ENCODE measurements at places on chromosomes 4 and X.

DNA sequence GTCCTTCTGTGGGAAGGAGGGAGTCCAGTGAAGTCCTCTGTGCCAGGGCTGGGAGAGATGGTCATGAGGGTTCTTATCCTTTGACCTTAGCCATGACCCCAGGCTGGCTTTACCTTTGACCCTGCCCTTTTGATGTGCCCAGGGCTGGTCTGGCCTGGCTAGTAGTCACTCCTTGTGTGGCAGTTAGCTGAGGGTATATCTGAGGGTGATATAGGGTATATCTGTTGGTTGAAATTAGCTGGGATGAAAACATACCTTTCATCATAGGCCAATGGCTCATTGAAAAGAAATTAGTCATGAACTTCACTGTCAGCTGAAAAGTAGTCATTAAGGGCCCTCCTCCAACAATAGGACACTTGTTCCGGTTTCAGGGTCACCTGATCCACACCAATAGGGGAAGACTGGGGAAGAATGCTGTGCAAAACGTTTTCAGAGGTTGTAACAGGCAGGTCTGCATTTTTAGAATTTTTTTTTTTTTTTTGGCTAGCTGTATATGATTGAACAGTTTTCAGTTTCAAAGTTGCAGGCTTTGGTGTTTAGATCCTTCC, 74.6 kb upstream of the STOX2 start:
- DNase-seq = no peak

DNA sequence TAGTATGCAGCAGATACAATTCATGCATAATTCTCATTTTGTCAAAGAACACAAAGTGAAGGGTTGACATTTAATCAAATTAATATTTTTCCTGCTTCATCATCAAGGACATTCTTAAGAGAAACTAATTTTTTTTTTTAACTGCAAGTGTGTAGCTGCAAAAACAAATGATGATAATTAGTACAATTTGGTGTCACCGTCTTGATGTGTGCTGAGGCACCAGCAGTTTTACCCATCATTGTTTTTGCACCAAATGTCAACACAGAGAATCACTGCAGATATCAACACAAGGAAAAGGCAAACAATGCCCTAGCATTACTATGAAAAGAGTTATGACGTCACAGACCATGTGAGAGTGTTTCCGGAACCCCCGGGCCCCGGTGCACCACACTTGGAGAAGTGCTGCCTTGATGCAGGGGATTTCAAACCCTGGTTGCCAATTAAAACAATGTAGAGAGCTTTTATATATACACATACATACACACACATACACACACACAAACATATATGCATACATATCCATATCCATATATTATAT, 55.9 kb downstream of the AGA start:
- no peak for DNase-seq

- no peak for DNase-seq
Observed at GRCh38 chr4:147620315-147620714, 3.1 kb downstream of the TMEM184C start.

DNA sequence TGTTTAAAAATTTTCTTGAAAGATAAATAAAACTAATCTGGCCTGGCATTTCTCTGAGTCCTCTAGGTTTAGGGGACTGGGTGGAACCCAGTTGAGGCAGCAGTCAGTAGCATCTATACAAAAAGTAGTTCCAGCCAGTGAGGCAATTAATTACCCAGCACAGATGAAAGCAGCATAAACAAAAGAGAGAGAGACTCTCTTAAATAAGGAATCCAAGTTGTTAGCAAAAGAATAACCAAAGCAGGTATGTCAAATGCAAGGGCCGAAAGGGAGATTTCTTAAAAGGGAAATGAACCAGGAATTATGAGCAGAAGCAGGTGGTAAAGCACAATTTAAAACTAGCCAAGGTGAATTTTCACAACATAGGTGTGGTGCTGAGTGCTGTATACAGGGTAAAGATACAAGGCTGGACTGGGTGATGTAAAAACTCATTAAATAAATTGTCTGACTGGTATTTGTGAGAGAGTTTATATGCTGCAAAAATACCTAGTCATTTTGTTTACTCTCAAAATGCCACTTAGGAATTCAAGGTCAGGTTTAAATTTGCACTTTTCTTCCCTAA, 94.6 kb upstream of the GALNT7 start:
- no peak for DNase-seq

GRCh38 chr4:181807771-181808170, 435.4 kb upstream of the TENM3 start:
- no peak for DNase-seq

DNA sequence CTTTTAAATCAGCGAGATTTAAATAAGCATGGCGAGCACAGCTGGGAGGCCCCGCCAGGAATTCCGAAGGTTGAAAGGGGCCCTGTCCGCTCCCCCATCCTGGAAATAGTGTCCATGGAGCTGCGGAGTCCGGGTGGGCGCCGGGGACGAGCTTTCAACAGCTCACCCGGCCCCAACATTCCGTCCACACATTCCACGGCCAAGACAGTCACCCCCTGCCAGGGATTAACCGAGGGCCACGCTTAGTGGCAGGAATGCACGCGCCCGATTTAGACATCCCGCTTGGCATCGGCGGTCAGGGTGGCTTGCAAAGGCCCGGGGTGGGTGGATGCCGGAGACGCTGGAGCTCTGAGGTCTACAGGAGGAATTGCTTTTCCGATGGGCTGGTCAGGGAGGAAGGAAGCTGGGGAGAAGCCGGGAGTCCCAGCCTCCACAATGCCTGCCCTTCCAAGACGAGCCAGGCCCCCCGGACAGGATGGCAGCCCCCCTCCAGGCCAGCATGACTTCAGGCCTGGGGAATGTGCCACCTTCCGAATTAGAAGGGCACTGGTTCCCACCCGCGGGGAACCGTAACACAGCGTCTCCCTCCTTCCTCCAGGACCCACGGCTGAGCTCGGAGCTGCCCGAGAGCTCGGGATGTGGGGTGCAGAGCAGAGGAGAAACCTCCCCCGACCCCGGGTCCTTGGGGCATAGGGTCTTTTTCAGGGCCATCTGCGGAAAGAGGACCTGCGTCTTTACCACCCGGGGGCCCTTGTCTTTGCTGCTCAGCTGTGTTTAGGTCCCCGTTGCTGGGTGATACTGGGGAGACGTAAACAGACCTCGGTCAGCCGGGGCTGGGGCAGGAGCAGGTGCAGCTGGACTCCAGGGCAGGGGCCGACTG, 26.9 kb upstream of the PPP2R3B start:
- no peak for DNase-seq

GRCh38 chr4:163923092-163923491, 428.6 kb downstream of the TMA16 start:
- DNase-seq = no peak

DNA sequence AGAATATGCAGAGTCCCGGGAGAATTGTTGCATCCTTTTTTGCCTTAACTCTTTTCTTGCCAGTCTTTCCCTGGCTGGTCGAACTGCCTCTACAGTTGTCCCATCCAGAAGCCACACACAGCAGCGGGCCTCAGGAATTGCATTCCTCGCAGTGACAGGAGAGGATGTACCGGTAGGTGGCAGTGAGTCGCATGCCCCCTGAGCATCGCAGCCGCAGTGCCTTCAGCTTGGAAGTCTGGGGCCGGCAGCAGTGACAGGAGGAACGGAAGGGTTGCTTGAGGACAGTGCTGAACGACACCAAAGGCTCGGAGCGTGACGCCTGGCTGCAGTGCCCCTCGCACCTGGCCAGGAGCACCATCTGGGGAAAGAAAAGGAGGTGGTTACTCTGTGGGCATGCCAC, 23.5 kb downstream of the NDP start:
- peak; percentile 44 for DNase-seq

GRCh38 chr4:75724066-75724866, at the start of gene USO1:
Gene USO1 (plus strand): TSS chr4:75724577. CDS start chr4:75724820, 243 bp downstream.
- peak; percentile 99 for DNase-seq

GRCh38 chr4:18630218-18631110, 608.9 kb upstream of the LCORL start:
- DNase-seq = no peak

DNA sequence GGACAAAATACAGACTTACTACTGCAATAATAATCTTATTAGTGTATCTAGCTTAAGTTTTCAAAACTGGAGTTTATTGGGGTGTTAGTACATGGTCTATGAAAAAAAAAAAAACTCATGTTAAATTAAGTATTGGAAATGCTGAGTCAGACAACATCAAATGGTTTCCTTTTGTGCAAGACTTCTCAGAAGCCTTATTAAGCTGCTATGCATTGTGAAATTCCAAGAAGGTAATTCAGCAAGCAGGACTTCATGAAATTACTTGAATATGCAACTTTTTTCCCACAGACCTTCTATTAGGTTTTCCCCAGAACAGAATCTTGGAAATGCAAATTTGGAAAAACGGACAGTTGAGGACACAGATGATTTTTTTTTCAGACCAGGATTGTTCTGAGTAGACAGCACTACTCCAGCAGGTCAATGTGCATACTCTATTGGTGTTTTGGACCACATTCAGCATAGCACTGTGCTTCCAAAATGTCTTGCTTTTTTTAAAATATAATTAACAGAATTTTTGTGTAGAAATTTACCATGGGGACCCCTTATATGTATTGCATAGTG, 568.8 kb upstream of the TENM3 start:
- no peak for DNase-seq

- peak; percentile 22 for DNase-seq
Observed at GRCh38 chrX:13506574-13506973, 62.8 kb upstream of the EGFL6 start.

GRCh38 chr4:22607382-22607781, 85.4 kb upstream of the GBA3 start:
- DNase-seq = no peak

DNA sequence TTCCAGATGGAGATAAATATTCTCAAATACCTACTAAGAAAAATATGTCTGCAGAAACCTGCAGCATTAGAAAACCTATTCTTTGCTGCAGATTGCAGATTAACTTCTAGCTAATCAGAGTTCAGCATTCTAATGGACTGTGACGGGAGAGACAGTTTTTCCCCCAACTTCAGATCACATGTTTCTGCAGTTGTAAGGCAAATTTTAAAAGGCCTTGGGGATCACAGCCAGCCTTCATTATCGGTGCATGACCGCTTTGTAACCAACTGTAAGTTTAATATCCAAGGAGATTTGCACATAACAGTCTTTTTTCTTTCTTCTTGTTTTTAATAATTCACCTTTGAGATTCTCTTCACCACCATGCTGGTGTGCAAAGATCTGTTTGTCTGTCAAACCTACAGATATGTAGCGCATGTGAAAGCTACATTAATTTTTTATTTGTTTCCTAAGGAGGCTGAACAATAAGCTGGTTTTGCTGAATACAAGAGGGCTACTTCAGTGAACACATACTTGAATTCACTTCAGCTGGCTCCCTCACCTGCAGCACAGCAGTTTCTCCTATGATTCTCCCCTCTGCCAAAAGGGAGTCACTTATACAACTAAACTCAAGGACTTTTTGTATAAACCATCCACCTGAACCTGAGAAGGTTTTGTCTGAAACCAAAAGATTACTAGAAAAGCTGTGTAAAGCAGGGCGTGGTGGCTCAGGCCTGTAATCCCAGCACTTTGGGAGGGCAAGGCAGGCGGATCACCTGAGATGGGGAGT, 488.5 kb downstream of the RPA4 start:
- no peak for DNase-seq

DNA sequence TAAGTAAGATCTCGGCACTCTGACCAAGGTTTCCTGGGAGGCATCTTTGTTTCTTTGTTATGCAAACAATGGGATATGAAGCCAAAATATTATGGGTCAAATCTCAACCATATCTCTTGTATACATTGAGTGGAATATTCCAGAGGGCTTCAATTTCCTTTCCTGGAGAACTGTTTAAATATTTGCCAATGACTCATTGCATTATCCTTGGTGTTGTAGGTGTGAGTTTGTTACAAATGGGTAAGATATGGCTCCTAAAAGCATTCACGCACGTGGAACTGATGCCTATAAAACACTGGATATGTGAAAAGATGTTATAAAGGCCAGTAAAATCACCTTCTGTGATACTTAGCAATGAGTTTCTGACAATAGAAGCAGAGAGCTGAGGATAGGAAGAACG, 150.5 kb upstream of the WDR1 start:
- DNase-seq = no peak

DNA sequence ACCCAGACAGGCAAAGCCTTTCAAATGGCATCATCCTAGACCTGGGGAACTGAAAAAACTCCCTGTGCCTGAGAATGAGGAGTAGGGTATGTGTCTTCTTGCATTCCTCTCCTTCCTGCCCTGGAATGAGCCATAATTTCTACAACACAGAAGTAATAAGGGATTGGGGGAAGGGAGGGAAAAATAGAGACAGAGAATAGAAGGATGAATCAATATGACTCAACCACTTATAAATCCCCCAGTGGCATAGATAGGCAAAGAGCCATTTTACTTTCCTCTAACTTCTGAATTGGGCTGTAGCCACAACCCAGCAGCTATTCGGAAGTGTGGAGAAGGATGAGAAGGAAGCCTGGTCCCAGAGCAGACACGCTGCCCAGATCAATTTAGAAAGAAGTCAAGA, 99.9 kb downstream of the NHS start:
- DNase-seq = no peak

DNA sequence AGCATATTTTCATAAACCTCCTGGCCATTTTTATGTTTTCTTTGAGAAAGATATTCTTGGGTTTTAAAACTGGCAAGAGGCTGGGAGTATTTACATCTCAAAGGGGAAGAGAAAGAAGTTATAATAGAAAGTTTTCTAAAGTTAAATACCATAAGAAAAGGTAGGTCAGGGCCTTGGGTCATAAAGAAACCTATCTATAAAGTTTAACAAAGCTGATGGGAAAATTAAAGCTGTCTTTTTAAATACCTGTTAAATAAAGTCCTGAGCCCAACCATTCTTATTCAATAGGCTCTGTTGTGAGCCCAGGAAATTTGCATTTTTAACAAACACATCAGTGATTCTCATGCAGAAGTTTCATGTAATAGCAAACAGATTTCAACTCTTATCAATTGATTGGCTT, 451.8 kb upstream of the INTU start:
- no peak for DNase-seq

DNA sequence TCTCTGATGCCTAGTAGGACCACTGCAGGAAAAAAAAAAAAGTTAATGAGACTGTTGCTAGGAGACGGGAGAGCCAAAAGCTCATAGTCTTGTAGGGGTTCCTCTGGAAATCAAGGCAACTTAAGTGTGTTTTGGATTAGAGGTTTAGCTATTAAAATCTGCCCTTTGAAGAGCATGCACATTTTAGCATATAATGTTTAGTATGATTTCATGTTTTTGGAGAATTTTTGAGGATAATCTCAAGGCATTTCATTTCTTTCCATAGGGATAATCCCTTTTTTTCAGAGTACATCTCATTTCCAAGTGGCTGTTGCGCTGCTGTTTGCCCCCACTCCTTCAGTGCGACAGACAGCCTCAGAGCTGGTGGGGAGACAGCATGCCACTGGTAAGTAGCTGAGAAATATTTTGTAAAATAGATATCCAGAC, at the start of gene LINC00632:
Gene LINC00632 (plus strand): TSS at position 339 of the 426 bp plus-strand sequence.
- DNase-seq = peak; percentile 70

DNA sequence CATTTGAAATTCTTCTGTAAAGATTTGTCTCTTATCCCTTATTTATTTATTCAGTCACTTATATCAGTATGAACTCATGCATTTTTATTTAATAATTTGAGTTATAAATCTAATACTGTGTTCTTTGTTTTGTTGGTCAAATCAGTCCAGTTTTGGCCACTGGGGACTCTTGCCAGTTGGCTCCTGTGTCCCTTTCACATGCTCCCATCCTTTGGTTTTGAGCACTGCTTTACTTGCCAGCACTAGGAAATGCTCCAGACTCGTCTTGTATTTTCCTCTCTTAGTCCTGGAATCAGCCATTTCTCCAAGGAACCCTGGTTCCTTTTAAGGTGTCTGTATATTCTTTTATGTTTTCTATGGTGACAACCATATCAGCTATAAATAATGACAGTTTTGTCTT, 28.1 kb downstream of the KANTR start:
- DNase-seq = peak; percentile 2
